H4 (cell line): ENCODE measurements at places on chromosomes 5 and 9. TPM values are rescaled to one million over a fixed set of nuclear protein-coding genes. Genes with fewer than 3 reads are reported as not detected.

- no peak for DNase-seq
Observed at GRCh38 chr9:83061036-83061435, 1.9 kb downstream of the RASEF start.

GRCh38 chr9:37508834-37509206 is 23.1 kb downstream of the POLR1E start:
- DNase-seq: no peak

- DNase-seq: peak; percentile 20
Observed at GRCh38 chr9:36625006-36625615, 52.4 kb downstream of the MELK start.

DNA sequence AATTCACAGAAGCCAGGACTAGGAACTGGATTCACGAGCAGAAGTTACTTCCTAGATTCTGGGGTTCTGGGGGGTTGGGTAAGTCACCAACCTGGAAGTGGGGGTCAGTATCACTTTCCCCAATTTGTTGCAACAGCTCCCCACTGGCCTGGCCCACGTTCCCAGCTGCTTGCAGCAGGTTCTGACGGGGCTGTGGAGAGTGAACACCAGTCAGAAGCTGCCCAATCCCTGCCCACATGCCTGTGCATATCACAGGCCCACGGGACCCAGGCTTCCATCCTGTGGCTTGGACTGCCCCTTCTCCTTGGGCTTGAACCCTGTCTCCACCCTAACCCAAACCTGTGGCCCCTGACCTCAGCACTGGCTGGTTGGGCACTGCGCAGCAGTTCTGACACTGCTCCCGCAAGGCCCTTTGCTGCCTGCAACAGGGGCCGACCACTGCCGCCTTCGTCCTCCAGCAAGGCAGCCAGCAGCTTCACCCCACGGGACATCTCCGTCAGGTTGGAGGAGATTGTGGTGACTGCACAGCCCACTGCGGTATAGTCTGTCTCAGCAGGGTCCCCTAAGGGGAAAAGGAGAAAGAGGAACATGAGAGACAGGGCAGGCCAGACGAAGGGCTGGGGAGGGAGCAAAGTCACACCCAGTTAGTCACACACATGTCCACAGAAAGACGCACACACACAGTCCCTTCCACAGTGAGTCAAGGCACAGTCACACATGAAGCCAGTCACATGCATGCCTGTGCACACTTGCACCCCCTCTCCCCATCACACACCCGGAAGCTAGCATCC is 13.1 kb downstream of the TLN1 start:
- DNase-seq: no peak

DNA sequence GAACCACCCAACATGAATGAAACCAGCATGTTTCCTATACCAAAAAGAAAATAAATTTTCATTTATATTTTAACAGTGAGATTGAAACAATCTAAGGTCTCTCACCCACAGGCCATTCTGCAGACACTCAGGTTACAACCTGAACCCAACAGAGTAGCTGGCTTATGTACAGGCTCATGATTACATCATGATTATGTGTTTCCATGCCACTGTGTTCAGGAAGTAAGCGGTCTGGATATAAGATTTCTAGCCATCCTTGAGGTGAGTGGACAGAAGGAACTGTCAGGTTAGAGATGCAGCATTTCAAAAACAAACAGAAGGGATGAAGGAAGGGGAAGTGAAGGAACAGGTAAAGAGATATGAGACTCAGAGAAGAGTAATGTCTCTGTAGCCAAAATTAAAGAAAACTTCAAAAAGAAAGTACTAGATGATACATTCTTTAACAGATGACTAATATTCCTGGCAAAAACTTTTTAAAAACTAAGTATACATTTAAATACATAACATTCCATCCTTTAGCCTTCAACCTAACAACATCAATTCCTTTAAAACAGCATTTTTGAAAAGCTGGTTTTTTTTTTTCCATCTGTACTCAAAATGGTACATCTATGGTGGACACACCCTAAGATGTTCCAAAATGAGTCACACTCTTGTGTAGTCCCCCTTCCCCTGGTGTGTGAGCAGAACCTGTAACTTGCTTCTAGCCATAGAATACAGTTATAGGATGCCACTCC is 119.8 kb downstream of the LPAR1 start:
- peak; percentile 87 for DNase-seq

DNA sequence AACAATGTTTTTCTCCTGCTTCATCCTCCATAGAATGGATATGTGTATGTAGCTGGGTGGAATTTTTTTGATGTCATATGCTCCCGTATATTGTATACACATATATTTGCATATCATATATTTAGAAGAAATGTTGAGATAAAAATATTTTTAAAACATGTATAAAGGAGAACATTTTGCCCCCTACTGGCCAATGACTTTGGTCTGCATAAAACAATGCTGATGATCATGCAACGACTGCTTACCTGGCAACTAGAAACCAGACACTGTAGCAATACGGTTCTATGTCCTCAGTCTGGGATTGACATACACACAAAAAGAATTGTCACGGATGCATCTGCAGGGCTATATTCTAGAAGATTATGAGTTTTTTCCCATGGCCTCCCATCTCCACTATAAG is 503.6 kb downstream of the ELAVL2 start:
- DNase-seq: no peak

GRCh38 chr9:97374811-97375210 is 37.1 kb upstream of the TDRD7 start:
- DNase-seq: no peak

GRCh38 chr9:120490888-120491595 is 88.9 kb downstream of the CDK5RAP2 start:
- DNase-seq: no peak

DNA sequence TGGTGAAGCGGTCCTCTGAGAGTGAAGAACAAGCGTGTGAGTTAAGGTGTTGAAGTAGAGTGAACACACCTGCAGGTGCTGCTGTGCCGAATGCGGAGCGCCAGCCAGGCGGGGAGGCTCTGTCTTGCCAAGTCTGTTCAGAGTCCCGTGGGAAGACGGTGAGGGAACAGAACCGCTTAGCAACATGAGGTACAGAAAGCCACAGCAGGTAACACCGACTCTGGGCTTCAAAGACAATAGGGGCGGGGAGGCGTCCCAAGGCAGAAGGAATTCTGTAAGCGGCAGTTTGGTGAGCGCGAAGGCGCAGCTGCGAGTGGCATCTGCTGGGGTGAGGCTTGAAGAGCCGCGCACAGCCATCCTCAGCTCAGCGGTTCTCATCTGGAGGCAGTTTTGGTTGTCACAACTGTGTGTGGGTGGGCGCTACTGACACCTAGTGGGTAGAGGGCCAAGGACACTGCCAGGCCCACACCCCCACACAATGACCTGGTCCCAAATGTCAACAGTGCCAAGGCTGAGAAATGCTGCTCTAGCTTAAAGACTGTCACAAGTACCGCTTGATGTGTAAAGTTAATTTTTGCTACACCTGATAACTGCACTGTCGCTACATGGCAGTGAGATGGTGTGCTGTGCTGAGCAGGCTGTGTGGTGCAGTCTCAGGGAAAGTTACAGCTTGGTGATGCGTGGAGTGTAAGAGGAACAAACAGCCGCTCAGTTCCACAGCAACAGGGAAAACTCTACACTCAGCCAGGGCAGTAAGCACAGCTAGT is 67.4 kb upstream of the TBC1D9B start:
- DNase-seq: peak; percentile 52

GRCh38 chr5:93503598-93504067 is 77.4 kb downstream of the NR2F1-AS1 start:
- peak; percentile 63 for DNase-seq

DNA sequence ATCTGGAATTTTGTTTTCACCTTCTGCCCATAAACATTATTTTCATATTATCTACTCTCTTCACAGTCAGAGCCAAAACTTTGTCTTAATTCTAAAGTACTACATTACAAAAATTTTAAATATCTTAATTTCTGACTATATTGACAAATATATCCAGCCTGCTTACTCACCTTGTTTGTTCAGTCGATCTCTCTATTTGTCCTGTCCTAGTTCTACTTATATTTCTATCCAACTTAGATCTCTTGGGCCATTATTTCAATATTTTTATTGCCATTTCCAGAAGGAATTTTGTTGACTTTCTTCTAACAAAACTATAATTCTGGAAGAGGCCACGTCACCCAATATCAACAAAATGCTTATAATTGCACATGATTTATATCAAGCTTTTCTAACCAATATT is 652.8 kb upstream of the CTNND2 start:
- no peak for DNase-seq

DNA sequence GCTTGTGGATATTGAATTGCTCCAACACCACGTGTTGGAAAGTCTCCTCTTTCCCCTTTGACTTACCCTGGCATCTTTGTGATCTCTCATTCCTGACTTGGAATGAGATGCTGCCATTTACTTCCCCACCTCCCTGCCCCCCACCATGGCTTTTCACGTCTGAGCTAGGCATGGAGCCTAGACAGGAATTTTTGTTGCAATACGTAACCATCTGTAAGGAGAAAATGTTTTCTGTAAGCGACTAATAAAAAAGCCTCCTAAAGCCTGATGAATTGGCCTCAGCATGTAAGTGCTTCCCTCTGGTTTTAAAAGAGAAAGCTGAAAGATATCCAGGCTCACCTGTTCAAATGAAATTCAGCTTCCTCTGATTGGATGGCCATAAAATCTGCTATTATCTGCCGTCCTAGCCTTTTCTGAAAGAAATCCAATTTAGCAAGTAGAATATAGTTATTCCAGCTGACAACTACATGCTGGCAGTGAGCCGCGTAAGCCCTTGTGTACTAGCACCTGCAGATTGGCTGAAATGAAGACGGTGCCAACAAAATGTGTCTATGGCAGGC is 200.1 kb downstream of the NSG2 start:
- no peak for DNase-seq

DNA sequence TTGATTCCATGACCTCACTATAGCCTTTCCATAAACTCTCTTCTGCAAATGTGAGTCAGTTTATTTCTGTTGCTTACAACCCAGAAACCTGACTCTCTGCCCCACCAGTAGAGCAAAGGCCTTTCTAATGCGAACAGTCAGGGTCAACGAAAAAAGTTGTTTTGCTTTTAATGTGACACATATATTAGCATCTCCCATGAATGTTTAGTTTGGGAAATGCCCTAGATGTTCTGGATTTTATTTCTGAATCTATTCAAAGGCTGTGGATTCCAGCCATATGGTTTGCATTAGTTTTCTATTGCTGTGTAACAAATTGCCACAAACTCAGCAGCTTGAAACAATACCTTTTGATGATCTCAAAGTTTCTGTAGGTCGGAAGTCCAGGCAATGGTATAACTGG is 193.5 kb downstream of the GNA14 start:
- DNase-seq: no peak

DNA sequence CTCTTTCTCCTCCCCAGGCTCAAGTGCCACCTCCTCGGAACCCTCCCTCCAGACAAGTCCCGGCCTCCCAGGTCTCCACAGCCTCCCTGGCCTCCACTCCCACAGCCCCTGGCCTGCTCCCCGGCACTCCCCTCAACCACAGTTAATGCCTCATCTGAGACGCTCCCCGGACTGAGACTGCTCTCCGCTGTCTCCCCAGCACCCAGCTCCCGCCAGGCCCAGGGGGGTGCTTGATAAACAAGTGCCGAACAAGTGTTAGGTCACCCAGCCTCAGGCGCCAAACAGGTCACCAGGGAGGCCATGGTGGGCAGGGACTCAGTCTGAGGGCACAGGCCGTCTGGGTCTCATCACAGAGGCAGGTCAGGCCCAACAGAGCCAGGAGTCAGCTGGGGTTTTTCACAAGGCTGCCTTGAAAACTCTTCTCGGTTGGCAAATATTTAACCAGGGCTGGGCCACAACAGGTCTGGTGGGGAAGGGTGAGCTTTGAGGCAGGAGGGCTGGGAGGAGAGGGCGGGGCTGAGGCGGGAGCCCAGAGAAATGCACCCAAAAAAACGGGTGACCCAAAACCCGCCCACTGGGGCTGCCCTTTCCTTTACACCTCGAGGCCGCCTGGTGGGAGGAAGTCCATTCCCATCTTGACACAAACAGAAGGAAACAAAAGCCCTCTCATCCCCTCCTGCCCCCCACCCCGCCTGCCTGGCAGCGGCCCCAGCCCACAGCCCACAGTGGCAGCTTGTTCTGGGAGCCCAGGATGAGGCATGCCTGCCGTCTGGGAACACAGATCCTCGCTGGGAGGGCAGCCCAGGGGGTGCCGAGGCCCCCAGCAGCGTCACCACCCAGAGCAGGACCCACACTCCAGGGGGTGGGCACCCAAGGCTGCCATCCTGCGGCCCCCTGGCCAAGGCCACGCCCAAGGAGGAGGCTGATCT is 66.6 kb upstream of the STXBP1 start:
- peak; percentile 72 for DNase-seq

DNA sequence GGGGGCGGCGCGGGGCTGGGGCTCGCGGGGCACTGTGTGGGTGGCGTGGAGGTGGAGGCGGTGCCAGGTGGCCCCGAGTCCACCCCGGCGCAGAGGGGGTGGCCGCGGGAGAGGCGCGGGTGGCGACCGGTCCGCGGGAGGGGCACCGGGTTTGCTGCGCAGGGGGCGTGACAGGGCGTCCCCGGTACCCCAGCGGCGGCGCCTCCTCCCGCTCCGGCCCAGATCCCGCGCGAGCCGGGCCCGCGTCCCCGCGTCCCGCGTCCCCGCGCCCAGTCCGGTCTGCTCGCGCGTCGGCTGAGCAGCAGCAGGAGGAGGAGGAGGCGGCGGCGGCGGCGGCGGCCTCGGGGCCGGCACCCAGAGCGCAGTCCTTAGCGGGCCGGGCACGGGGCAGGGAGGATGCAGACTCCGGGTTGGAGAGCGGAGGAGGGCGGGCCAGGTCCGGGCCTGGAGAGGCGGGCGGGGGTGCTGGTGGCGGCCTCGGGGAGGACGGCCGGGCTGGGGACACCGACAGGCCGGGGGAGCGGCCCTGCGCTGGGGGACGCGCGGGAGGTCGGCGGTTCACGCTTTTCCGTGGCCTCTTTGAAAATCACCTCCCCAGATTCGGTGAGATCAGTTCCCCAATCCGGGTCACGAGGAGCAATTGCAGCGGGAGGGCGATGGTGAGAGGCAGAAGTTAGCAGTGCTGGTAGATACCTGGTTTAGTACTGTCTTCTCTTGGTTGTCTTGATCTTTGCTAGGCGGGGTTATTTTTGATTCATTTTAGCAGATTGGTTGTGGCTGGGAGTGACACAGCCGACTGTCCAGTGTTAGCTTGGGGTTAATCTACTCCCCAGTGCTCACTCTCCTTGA is 1.7 kb downstream of the TRIO start:
- peak; percentile 77 for DNase-seq

Gene FBXW5
- 56.2 and 83.0 TPM in 2 replicates for total RNA-seq

Gene SLC34A3
- not detected in 2 replicates for total RNA-seq

Gene C1QTNF3
- total RNA-seq: 0.17 and 0.76 TPM in 2 replicates

Gene NREP
- total RNA-seq: 157 and 187 TPM in 2 replicates

Gene IL5
- not detected in 2 replicates for total RNA-seq

Gene IFNB1
- not detected in 2 replicates for total RNA-seq

Gene PTGR1
- 452 and 554 TPM in 2 replicates for total RNA-seq

Gene PDZD2
- 1.2 TPM in 2 replicates for total RNA-seq

Gene F12
- 5.8 and 7.3 TPM in 2 replicates for total RNA-seq

Gene SLC31A2
- total RNA-seq: 7.3 and 9.8 TPM in 2 replicates

Gene SLC46A2
- not detected in 2 replicates for total RNA-seq
